ENCODE measurements at places on chromosomes 2 and 18. TPM values are rescaled to one million over a fixed set of nuclear protein-coding genes. Genes with fewer than 3 reads are reported as not detected.

KCNG3 gene
- total RNA-seq, result 1.3 TPM

AKAIN1 gene
- not detected for total RNA-seq

FHOD3 gene
- total RNA-seq, result 2.5 TPM

MSH2 gene
- total RNA-seq, result 47.8 TPM

C2orf66 gene
- 0.07 TPM for total RNA-seq
